ENCODE measurements at places on chromosomes 4 and X.

DNA sequence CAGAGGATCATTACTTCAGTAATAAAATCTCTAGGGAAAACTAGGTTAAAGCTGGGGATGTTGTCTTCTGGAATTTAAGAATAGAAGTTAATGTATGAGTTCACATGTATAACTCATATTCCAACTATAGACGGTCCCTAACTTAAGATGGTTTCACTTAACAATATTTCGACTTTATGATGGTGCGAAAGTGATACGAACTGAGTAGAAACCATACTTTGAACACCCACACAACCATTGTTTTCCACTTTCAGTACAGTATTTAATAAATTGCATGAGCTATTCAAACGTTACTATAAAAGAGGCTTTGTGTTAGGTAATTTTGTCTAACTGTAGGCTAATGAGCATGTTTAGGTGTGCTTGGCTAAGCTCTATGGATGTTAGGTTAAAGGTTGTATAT is 38.7 kb downstream of the CCSER1 start:
- no peak for DNase-seq

DNA sequence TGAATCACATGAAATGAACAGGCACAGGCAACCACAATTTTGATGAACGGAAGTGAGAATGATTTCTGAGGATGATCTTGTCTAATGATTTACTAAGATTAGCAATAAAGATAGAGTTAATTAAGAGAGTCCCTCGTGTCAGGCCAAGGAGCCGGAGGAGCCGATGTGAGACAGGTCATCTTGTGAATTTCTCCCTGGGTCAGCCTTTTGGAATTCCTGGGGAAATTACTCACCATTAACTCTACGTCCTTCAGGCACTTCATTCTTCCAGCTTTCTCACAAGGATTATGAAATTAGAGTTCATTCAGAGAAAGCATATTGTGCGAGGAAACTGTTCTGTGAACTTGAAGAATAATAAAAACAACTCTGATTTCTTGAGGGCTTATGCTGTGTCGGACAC is 86.7 kb downstream of the PSAPL1 start:
- DNase-seq, result no peak

DNA sequence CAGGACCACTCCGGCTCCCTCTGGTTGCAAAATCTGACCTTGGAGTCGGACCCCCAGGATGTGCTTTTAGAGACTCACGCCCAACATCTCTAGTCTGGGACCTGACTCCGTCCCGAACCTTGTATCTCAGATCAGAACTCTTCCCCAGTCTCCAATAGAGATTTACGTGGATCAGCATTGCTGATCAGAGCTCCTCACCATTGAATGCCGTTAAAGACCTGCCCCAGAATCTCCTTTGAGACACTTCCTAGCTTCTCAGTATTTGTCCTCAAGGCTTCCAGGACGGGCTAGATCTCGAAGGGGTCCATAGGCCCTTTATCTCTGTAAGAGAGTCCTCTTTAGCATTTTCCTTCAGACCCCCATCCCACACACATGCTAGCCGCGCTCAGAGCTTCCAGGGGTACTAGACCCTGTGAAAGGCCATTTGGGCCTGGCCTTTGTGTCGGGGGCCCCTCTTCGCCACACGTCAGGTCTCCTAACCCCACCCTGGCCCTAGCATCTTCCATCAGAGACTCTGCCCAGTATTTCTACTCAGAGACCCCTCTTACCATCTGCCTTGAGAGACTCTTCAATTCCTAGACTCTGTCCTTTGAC is 662 bp downstream of the UBA1 start:
- no peak for DNase-seq

- DNase-seq, result no peak
Observed at GRCh38 chr4:138158746-138159297, 83.3 kb downstream of the SLC7A11 start.

DNA sequence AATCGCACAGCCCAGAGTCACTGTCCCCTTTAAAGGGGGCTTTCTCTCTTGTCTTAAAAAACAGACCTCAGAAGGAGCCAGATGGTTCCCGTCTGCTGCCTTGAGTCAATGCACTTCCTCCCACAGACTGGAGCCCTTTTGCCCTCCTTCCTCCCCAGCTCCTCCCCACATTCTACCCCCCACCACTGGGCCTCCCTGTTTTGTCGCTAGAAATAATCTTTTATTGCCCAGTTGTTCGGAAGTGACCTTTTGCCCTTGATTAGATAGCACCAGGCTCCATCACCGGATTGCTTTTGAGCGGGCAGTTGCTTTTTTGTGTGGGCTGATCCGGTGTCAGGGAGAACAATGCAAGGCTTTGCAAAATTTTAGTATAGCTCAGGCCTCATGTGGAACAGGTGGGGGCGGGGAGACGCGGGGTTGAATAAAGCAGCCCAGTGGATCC is 47.7 kb downstream of the SPRY1 start:
- DNase-seq, result no peak

DNA sequence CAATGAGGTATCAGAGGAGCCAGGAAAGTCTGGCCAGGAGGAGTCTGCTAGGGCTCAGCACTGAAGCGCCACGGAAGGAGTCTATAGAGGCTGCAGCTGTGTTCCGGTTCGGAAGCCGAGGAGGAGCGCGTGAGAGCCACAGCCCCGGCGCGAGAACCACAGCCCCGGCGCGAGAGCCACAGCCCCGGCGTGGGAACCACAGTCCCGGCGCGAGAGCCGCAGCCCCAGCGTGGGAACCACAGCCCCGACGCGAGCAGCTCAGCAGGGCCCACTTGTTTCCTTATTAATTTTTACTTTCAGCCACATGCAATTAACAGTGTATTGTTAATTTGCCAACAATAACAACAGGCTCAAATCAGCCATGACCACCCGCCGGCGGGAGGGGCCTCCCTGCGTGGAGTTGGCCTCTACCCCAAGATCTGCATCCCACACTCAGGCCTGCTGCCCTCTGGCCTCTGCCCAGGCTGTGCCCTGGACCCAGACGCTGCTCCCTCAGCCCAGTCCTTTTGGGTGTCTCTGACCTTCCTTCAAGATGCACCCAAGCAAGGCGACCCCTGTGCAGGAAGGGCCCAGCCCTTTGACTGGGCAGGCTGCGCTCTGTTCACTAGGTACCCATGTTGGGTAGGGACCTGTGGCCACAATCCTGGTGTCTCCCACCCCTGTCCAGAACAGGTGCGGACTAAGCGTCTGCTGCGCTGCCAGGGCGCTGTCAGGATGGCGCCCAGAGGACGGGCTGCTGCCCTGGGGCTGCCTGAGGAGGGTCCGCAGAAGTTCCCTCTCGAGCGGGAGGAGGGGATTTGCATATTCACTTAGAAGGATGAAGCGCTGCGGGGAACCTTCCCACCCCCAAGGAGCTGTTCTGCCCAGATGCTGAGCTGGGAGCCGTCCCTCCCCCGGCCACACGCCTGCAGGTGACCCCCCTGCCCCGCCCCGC is 113.8 kb downstream of the ADRA2C start:
- DNase-seq, result no peak

DNA sequence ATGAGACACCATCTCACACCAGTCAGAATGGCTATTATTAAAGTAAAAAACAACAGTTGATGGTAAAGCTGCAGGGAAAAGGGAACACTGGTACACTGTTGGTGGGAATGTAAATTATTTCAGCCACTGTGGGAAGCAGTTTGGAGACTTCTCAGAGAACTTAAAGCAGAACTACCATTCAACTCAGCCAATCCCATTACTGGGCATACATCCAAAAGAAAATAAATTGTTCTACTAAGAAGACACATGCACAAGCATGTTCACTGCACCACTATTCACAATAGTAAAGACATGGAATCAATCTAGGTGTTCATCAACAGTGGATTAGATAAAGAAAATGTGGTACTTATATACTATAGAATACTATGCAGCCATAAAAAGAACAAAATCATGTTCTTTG is 135.0 kb downstream of the REELD1 start:
- no peak for DNase-seq

GRCh38 chr4:41939016-41939626 is 3.9 kb downstream of the TMEM33 start:
- no peak for DNase-seq

- DNase-seq, result no peak
Observed at GRCh38 chr4:152572417-152573086, 36.7 kb upstream of the FBXW7 start.

DNA sequence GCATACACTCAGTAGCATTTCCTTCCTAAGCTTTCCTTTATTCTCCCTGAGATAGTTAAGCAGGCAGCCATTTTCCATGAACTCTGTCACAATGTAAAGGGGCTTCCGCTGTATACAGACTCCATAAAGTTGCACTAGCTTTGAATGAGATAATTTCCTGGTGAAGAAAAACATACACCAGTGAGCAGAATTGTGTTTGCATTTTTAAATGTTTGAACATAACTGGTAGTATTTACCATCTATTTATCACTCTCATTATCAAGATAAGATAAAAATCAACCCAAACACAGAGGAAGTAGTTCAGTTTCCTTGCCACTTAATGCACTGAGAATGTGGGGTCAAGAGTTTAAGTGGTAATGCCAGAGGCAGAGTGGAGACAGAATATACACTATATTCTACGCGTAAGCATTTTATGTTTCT is 54.1 kb downstream of the TXK start:
- no peak for DNase-seq

DNA sequence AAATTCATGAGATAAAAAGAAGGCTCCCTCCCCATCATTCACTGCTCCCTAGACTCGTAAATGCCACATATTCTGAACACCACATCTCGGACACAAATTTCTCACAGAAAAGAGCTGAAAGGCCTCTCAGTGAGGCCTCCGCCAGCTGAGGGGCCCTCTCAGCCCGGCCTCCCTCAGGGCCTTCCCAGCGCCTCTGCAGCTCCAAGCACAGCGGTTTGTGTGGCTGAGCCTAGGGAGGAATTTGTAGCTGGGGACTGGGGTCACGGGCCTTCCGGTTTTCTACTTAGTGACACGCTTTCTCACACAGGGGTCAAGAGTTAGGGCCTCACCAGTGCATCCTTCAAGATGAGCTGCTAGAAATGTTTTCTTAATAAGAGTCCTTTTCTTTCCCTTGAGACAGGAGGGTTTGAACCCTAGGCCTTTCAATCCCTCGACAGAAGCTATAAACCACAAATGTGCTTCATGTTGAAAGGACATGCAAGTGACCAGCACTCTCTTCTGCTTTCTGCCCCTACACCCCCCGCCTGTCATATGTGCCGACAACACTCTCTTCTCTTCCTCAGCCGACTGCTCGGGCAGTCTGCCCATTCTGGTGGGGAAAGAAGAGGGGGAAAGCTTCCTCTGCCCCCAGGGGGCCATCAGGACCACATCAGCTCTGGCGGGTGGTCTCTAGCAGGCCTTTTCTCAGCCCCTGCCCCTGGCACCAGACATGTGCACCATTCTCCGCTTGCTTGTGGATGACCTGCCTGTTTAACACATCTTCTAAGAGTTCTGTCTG is 104.9 kb downstream of the CHIC2 start:
- DNase-seq, result no peak

DNA sequence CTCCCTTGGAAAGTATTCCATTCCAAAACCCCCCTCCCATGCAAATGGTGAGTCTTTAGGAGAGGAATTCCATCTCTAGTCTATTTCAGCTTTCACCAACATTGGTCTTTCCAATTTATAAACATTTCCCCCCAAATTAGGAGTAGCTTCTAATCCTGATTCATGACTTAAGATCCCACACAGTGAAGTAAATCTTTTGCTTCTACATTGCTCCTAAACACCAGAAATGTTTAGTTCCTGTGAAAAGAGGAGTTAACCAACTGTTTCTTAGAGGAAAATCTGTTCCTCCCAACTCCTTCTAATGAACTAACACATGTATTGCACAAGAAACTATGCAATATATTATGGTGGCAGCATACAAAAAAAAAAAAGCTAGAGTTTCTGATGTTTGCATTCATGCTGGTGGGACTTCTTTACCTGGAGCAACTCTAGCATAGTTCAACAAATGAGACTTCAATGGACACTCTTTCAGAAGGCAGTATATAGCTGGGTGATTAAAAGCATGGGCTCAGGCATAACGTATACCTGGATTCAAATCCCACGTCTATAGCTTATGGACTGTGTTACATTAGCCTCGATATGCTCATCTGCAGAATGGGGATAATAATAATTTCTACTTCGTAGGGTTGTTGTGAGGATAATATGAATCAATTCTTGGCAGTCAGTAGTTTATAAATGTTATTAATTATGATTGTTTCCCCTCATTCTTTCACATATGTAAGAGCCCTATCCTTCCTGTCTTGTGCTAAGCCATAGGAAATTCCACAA is 131.6 kb upstream of the TMEM164 start:
- no peak for DNase-seq

DNA sequence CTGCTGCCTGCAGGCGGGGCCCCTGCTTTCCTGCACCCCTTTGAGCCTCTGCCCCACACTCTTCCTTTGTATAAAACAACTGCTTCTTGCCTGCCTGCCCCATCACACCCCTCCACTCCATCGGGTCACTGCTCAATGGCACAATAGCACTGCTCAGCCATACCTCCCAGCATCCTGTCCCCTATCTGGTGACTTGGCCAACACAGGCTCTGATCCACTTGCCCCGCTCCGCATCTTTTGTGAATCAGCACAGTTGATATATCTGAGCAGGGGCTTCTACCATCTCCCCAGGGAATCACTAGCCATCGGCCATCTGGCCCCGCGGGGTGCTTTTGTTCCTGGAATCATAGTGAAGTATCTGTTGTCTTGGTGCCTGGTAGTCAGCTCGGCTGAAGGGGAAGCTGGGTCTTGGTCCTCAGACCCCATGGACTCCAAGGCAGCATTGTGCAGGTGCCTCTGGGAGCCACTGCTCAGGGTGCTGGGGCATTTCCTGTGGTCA is 45.3 kb downstream of the MAP7D3 start:
- no peak for DNase-seq

- no peak for DNase-seq
Observed at GRCh38 chrX:40227125-40227524, 129.4 kb upstream of the BCOR start.

DNA sequence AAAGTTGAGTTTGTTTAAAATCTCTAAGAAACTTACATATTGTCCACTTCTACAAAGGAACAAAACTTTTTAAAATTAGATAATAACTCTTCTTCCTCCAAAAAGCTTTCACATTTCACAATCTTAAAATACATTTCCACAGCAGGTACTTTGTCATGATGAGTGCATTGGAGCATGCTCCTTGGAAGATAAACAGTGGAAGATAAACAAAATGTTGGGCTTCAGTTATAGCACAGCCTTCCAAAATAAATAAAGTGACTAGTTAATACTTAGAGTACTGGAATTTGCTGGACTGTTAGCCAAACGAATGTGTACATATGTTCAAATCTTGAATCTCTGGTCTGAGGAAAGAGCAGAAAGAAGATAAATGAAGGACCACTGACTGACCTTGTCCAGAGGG is 54.9 kb upstream of the PDE5A start:
- no peak for DNase-seq

DNA sequence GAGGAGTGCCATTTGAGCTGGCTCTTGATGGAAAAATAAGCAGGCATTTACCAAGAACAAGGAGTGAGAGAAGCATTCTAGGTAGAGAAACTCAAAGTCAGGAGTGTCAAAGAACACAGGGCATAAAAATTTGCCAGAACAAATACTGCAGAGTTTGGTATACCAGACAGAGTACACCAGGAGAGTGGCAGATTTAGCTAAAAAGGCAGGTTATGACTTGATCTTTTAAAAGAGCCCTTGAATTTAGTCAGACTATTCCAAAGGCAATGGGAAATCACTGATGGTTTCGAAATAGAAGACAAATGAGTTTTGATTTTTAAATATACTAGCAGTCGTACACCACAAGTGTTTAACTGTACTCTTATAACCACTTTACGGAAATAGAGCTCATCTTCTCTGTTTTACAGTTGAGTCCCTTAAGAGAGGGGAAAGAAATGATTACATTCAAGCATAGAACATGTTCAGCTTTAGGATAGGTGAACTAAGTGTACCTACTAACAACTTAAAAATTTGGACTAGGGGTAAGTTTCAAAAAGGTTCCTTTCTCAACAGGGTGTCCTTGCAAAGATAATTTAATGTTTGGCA is 10.2 kb downstream of the UBE2D3 start:
- DNase-seq, result no peak

GRCh38 chr4:17033768-17034181 is 135.3 kb upstream of the LDB2 start:
- DNase-seq, result no peak

All from NCI-H2081 (cell line).